Dorsolateral prefrontal cortex (tissue), 122 donors: ENCODE measurements at places on chromosomes 4 and X.

GRCh38 chr4:39062770-39063097, 702 bp downstream of the KLHL5 start:
- DNase-seq = no peak

DNA sequence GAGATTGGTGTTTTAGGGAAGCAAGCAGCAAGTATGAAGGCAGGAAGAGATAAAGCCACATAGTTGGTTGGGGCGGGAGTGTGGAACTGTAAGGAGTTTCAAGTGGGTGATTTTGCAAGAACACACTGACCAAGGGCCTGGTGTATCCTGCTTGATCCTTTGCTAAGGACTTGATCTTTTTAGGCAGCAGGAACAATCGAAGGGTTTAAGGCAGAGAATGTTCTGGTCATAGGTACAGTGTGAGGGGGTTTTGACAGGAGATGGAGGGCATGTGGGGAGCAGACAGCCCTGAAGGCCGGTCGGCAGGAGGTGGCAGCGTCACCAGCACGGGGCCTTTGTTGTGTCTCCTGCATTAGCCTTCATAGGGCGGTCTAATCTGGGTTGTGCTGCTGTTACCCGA, 54.7 kb downstream of the FAM193A start:
- no peak for DNase-seq

DNA sequence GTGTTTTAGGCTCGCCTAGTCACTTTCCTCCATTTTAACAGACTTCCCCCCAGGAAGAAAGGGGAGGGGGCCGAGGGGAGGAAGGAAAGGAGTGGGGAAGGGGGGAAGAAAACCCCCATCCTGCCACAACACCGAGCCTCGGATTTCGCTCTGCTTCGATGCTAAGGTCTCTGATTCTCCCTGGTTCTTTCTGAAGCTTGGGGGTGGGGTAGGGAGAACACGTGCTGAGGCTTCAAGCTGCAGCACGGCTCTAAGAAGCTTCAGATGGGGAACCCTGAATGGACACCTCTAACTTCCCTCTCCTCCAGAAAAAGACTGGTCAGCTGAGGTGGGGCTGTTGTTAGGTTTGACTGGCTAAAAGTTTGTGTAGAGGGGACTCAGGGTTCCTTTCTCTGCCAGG, 61.8 kb downstream of the RHOH start:
- no peak for DNase-seq

DNA sequence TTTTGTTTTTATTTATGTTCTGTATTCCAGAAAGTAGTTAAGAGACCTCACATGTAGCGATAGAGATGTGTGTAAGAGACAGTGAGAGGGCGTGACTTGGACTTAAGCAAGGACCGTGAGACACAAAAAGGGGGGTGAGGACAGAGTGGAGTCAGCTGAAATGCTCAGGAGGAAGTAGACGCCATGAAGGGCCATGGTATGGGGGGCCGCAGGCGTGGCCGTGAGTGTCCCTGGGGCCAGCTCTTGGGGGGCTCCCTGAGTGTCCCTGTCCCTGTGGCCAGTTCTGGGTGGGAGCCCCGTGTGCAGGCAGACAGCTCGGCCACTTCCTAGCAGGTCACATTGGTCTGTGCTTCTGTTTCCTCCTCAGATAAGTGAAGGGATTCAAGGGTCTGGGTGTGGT, 23.0 kb upstream of the MSANTD1 start:
- no peak for DNase-seq

DNA sequence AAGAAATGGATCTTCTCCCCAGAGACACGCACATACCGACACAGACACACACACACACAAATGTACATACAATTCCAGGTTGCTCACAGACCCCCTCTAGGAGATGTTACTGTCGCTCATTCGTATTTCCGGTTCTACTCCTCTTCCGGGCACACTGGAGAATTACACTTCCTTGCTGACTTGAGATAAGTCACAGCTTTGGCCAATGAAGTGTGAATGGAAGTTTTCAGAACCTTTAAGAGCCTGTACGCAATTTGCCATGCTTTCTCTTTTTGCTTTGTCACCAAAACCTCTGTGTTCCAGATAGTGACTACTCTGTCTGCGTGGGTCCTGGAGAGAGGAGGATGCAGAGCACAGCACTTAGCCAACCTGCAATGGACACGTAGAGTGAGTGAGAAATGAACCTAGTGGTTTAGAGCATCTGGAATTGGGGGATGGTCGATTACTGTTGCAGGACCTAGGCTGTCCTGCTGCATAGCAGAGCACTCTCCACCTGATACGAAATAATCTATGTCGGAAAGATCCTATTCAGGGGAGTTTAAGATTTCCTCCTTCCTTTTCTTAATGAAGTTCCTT, 239.5 kb upstream of the TET2 start:
- DNase-seq = no peak

DNA sequence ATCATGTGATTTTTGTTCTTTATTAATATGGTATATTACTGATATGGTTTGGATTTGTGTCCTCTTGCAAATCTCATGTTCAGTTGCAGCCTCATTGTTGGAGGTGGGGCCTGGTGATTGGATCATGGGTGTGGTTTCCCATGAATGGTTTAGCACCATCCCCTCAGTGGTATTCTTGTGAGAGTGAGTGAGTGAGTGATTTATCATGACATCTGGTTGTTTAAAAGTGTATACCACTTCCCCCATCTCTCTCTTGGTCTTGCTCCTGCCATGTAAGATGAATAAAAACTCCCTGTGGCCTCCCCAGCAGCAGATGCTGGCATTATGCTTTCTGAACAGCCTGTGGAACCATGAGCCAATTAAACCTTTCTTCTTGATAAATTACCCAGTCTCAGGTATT, 111.5 kb downstream of the TAB3 start:
- no peak for DNase-seq

- no peak for DNase-seq
Measured at GRCh38 chr4:149830823-149831222, 15.2 kb upstream of the IQCM start.

DNA sequence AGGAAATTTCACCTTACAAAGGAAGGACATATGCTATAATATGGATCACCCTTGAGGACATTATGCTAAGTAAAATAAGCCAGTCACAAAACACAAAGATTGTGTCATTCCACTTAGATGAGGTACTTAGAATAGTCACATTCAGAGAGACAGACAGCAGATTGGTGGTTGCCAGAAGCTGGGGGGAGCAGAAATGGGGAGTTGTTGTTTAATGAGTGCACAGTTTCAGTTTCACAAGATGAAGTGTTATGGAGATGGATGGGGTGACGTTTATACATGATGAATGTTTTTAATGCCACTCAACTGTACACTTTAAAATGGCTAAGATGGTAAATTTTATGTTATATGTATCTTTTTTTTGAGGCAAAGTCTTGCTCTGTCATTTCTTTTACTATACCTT, 14.8 kb upstream of the SPON2 start:
- DNase-seq = no peak

DNA sequence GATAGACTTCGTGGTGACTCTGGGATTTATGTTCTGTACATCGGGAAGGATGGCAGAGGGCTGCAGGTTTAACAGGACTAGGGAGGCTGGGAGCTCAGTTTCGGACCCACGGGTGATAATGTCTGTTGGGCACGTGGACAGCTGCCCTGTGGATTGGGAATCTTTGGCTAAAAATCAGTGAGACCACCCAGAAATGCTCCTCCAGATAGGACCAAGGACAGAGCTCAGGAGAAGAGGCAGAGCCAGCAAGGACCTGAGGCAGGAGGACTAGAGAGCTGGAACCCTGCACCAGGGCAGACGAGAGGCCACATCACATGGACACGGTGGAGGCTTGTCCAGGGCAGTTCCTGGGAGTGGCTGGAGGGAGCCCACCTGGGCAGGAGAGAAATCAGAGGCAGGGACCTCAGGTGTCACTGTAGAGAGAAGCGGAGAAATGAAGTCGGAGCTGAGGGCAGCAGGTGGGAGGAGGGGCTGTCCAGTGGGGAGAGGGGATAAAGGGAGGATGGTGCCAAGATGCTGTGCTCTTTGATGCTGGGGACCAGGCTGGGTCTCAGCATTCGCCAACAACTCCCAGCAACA, 79.2 kb downstream of the CPZ start:
- DNase-seq = no peak

GRCh38 chr4:75630174-75630936, at the start of gene CDKL2:
Gene CDKL2, minus strand, starts transcription at chr4:75630528. Its CDS starts 4,540 bp downstream, at chr4:75625988.
- DNase-seq = peak; percentile 83

GRCh38 chr4:40856277-40856839, 106.6 kb downstream of the NSUN7 start:
- no peak for DNase-seq

DNA sequence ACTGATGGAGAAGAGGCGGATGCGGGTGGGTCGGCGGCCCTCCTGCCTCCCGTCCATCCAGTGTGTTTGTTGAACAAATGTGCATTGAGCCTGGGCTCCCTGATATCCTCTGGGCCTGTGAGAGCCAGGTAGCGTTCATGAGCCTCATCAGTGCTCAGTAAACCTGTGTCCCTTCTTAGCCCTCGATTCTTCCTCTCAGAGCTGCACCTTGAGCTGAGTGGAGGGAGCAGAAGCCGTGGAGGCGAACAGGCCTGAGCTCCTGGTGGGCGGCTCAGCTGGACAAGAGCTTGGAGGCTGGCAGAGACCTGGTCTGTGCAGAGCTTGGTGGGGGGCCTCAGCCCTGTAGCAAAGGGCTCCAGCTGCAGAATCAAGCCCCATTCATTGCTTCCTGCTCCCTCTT, 112.1 kb downstream of the SORCS2 start:
- no peak for DNase-seq

DNA sequence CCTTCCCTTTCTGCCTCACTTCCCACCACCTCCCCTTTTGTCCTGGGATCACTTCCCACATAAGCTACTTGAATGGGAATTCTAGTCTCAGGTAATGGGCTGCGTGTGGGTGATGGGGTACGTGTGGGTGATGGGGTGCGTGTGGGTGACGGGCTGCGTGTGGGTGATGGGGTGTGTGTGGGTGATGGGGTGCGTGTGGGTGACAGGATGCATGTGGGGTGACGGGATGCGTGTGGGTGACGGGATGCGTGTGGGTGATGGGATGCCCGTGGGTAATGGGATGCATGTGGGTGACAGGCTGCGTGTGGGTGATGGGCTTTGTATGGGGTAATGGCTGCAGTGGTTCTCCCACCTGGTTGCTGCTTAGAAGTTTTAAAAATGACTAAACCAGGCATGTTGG, 43.6 kb downstream of the EVC2 start:
- DNase-seq = no peak

- DNase-seq = no peak
Measured at GRCh38 chr4:109982521-109982920, 69.8 kb downstream of the EGF start.

- no peak for DNase-seq
Measured at GRCh38 chrX:3160756-3161155, 119.5 kb downstream of the ARSF start.

DNA sequence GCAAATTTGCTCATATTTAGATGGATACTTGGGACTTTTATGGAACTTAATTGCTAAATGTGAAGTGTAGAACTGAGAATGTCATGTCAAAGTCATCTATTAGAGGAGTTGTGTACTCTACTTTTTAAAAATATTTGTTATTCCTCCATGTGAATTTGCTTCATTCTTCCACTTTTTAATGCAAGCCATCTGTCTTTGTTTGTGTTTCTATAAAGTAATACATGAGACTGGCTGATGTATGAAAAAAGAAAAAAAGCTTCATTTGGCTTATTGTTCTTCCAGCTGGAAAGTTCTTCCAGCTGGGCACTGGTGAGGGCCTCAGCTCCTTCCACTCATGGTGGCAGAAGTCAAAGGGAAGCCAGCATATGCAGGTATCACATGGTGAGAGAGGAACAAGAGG, 114.6 kb upstream of the GRID2 start:
- no peak for DNase-seq

- DNase-seq = no peak
Measured at GRCh38 chr4:39133623-39134022, 48.7 kb upstream of the WDR19 start.

DNA sequence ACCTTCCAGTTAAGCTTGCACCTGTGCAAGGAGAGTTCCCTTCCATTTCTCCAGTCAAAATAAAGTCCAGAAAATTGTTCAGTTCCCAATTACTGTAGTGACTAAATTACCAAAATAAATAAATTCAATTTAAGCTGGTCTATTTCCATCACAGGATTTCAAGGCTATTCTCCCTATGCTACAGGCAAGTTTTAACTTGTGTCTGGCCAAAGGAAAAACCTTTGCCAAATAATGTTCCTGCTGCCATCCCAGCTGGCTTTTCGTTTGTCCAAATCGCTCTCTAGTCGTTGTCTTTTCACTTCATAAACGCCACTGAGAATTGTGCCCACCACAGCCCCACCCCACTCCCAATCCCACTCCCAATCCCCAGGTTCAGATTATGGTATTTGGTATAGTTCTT, 2.4 kb downstream of the KCTD8 start:
- no peak for DNase-seq

DNA sequence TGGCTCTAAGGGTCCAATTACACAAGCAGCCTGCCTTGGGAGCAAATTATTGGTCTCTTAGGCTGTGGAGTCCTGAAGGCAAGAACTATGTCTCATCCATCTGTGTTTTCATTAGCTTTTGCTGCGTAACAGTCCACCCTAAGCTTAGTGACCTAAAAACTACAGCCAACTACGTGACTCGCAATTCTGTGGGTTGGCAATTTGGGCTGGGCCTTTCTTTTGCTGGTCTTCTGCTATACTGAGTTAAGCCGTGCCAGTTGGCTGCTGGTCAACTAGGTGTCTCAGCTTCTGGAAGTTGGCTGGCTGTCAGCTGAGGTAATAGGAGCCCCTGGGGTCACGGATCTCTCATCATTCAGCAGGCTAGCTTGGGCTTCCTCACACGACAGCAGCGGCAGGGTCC, 205.6 kb upstream of the S100G start:
- no peak for DNase-seq

- DNase-seq = no peak
Measured at GRCh38 chr4:110970642-110971041, 347.8 kb upstream of the PITX2 start.

GRCh38 chr4:145012841-145013240, 85.2 kb downstream of the ANAPC10 start:
- no peak for DNase-seq

DNA sequence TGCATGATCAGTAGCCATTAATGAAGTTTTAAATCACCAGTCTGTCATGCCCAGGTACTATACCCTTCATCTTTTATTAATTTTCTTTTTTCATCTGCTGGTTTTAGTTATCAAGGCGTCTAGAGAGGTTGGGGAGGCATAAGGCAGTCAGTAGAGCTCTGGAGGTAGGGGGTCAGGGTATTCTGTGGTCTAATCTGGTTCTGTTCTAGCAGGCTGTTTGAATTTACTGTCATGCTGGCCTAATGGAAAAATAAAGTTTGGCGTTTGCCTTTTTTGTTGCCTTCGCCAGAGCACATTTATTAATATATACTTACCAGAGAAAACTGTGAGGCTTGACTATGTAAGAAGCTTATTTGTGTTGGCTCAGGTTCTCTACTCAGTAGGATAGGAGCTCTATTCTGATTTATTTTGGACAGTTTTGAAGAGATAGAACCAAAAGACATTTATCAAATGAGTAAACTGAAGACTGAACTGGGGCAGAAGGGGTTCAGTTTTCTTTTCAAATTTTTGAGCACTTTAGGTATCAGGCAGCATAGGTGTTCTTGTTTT, 46.9 kb downstream of the TMEM131L start:
- no peak for DNase-seq

GRCh38 chr4:172716291-172716690, 452.3 kb upstream of the GALNT7 start:
- DNase-seq = no peak
